ENCODE measurements at places on chromosomes 3 and 15.

DNA sequence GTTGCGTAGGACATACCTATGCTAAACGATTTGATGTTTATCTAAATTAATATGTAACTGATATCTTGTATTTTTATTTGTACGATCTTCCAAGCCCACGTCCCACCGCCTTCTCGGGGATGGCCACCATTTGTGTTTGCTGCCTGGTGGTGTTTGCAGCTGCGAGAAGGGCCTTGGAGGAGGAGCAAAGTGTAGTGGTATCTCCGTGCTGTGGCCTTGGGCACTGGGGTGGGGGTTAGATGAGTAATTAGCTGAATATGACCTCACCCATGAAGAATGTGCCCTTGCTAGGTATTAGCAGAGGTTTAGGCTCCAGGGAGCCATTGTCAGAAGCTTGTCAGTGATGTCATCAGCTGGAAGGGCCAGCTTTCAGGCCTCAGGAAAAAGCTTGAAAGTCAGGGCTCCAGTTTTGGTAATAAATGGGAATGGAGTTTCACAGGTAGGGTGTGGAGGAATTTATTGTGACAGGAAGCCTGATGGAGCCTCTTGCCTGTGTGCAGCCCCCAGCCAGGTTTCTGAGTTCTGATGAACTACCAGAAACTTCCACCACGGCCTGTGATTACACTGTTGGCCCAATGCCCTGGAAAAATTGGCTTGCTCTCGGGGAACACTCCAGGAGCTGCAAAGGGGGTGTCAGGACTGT, 41.0 kb downstream of the FLNB start:
- DNase-seq: peak; percentile 96

- DNase-seq: no peak
Observed at GRCh38 chr15:67389975-67390374, 131.0 kb upstream of the C15orf61 start.

DNA sequence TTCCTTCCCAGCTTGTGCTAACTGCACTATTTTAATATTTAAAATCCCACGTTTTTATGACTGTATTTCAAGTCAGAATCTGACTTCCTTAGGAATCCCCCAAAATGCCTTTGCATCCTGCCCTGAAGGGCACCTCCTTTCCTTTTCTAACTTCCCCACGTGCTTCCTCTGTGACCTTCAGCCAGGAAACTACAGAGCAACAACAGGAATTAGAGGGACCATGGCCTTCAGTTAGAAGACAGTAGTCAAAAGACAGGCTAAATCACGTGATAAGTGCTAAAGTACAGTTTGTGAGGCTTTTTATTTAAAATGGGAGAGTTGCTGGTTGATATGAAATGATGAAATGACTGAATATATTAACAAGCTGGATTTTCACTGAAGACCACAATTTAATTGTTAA, 11.8 kb upstream of the ABHD10 start:
- DNase-seq: no peak

DNA sequence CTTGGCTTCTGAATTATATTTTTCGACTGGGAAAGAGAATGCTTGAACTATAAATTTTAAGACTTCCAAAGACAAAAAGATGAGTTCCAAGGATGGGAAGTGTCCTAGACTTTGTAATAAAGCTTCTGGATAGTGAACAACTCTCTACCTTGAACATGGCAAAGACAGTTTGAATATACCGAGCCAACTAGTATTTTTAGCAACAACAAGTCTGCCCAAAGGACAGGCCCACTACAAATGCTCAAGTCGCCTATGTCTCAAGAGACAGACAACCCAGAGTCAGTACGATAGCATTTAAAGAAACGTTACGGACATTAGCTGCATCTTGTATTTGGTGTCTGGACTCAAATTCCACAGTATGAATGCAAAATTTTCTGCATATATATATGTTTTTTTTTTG, 175.3 kb upstream of the SLC2A2 start:
- no peak for DNase-seq

DNA sequence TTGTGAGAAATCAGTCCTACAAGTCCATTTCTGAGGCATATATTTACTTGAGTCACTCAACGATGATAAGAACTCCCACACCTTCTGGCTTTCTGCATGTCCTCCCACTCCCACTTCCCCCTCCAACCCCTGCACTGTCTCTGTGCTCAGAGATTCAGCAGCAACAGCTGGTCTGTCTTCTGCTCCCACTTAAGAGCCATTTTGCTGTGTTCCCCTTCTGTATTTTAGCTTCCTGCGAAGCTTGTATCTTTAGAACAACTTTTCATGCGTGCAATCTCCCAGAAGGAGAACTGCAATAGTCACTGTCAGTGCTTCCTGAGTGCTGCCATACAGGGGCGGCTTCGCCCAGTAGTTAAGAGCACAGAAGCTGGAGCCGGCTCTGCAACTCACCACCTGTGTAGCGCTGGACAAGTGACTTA, 90.0 kb upstream of the SPATA12 start:
- no peak for DNase-seq

DNA sequence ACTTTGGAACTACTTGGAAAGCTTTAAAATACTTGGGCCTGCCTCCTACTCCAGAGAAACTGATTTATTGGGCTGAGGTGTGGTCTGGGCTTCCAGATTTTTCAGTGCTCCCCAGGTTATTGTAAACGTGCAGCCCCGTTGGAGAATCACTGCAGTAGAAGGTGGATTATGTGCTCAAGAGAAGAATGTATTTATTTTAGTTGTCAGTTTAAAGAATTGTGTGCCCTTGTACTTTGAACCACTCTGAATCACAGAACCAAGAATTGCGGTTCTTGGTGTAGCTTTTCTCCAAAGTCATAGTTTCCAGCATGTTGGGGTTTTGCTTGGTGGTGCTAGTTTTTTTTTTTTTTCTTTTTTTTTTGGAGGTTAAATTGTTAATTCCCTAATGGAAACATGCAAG, 1.6 kb downstream of the TATDN2 start:
- DNase-seq: peak; percentile 18

- DNase-seq: no peak
Observed at GRCh38 chr15:59543721-59544547, 67.6 kb upstream of the GCNT3 start.

GRCh38 chr3:156445117-156446090, 109.5 kb downstream of the SSR3 start:
- no peak for DNase-seq

- DNase-seq: no peak
Observed at GRCh38 chr3:17132286-17133115, 247.7 kb downstream of the PLCL2 start.

DNA sequence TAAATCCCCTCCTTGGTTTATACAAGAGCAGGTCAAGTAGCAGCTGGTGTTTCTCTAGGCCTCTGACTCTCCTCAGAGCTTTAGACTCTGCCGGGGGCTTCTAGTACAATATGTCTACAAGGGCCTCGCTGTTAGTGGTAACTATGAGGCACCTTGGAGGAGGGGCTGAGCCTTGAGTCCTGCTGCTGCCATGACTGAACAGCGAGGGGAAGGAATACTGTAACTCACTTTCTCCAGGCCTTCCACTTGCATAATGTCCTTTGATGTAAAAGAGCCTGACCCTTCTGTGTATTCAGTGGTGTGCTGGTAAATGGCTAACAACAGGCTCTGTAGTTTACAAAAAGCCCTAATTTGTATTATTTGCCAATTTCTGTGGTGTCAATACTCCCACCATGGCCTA, 27.8 kb downstream of the DRD3 start:
- no peak for DNase-seq

GRCh38 chr3:184543843-184544512, 17.6 kb upstream of the EPHB3 start:
- DNase-seq: peak; percentile 71

GRCh38 chr3:99287876-99288275, 350.5 kb upstream of the COL8A1 start:
- DNase-seq: no peak

GRCh38 chr3:50008931-50009330, 69.0 kb downstream of the RBM6 start:
- DNase-seq: peak; percentile 24

GRCh38 chr3:190340071-190340470, 17.8 kb upstream of the CLDN1 start:
- peak; percentile 44 for DNase-seq

DNA sequence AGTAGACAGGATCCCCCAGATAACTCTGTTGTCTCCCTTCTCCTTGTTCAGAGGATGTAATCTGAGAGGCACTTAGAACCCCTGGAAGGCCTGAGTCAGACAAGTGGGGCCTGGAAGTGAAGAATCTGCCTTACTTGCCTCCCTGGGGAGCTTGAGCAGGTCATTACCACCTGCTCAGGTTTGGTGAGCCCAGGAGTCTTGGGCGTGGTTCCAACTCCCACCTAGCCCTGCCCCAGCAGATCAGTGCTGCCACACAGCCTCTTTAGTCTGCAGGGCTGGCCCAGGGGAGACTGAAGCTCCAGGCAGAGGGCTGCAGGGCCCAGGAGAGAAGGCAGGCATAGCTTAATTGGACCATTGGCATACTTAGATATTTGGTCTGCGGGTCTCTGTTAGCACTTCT, 230.0 kb downstream of the ERC2 start:
- no peak for DNase-seq

- peak; percentile 98 for DNase-seq
Observed at GRCh38 chr15:48939648-48940047, 24.1 kb downstream of the SHC4 start.

DNA sequence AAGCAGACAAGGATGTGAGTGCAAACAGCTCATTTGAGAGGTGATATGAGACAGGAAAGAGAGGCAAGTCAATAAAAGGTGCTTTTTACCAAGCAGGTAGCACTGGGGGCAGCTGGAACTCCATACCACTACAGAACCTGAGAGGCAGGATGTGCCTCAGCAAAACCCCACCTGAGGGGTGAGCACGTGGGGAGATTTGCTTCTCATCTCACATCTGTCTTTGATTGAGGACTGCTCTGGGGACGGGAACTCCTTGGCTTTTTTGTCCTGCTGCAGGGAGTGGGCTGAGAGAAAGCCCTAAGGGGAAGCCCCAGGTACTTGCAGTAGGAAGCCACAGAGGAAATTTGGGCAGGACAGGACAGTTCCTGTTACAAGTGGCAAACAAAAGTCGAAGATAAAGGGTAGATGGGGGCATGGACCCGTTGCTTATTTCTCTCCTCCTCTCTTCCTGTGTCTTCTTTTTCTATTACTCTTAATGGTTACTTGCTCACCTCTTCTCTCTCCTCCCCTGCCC, 27.1 kb downstream of the CFAP161 start:
- DNase-seq: no peak

- no peak for DNase-seq
Observed at GRCh38 chr3:61092870-61093269, 158.4 kb downstream of the FHIT start.

DNA sequence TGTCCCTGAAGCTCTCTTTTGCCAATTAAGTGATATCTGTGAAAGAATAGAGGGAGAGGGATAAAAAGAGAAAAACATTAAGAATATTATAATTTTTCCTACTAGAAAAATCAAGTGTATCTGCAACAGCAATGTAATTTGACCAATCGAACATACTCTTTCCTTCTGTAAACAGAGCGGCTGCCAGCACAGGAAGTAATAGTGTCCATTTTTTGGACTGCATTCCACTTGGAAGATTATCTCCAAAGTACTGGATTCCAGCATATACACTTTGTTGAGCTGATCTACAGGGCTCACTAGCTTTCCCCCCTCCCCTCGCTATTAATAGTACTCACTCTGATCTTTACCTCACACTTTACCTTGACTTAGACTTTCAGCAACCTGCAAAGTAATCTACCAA, 90.4 kb downstream of the SUCLG2 start:
- DNase-seq: no peak

All from fibroblast of skin of right biceps (primary cell).